A172 (cell line): ENCODE measurements at places on chromosomes 7 and 10. TPM values are rescaled to one million over a fixed set of nuclear protein-coding genes. Genes with fewer than 3 reads are reported as not detected.

- DNase-seq, result no peak
Measured at GRCh38 chr7:117231047-117231359, 91.9 kb downstream of the WNT2 start.

The TMEM236 gene
- 0.05 and 0.12 TPM in 2 replicates for total RNA-seq

The SAP25 gene
- 0.19 and 0.55 TPM in 2 replicates for total RNA-seq

- no peak for DNase-seq
Measured at GRCh38 chr10:117830787-117831212, 215.9 kb downstream of the RAB11FIP2 start.

DNA sequence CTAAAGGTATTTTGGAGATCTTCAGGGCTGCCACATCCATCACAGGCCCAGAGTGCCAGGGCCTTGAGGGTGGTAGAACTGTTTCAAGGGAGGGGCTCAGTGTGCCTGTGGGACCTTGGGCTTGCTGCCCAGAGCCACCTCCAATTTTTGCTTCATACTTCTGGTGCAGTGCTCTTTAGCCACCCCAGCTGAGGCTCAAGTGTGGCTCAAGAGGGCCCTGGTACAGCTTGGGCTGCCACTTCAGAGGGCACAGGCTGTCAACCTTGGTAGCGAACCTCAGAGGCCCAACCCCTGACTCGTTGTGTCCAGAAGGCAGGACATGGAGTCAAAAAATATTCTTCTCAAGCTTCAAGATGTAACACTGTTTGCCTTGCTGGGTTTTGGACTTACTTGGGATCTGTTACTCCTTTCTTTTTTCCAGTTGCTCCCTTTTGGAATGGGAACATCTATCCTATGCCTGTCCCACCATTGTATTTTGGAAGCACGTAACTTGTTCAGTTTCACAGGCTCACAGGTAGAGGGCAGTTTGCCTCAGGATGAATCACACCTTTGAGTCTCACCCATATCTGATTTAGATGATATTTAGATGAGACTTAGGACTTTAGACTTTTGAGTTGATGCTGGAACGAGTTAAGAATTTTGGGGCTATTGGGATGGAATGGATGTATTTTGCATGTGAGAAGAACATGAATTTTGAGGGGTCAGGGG lies 224.8 kb downstream of the RPS24 start:
- DNase-seq, result no peak

The MMD2 gene
- not detected in 2 replicates for total RNA-seq

DNA sequence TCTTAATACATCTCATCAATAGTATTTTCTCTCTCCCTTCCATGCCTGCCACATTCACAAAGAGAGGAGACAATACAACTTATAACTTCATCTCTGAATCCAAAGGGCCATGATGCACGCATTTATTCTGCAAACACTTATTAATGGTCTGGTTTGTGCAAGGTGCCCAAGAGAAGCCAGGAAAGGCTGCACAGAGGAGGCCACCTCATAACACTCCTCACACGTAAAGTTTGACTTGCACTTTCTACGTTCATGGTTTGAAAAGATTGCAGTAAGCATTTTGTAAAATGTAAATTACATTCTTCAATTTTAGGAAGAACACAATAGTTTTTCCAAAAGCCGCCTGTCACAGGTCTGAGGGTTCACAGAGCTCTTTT lies 1.2 kb upstream of the PALS2 start:
- no peak for DNase-seq

The PHYH gene
- total RNA-seq, result 26.9 and 33.6 TPM in 2 replicates

The EMX2 gene
- 0.05 and 0.81 TPM in 2 replicates for total RNA-seq

GRCh38 chr7:139883814-139884213 lies 54.8 kb downstream of the TBXAS1 start:
- DNase-seq, result no peak

DNA sequence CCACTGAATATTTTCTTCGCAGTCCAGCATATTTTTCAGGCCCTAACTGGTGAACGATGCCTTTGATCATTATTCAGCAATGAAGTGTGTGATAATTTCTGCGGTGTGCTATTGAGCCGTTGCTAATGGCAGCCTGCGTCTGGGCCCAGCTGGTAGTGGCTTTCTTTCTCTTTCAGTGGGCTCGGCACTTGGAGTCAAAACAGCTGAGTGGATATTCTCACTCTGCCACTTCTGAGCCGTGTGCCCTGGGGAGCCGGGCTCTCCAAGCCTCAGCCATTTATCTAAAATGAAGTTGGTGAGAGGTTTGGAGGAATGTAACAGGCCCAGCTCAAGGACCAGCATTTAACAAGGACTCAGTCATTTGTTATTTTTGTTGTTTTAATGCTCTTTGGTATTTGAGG lies 87.5 kb upstream of the IFRD1 start:
- no peak for DNase-seq

The DENND2A gene
- 3.3 and 5.8 TPM in 2 replicates for total RNA-seq

- no peak for DNase-seq
Measured at GRCh38 chr7:5795752-5796475, 14.5 kb upstream of the RNF216 start.

DNA sequence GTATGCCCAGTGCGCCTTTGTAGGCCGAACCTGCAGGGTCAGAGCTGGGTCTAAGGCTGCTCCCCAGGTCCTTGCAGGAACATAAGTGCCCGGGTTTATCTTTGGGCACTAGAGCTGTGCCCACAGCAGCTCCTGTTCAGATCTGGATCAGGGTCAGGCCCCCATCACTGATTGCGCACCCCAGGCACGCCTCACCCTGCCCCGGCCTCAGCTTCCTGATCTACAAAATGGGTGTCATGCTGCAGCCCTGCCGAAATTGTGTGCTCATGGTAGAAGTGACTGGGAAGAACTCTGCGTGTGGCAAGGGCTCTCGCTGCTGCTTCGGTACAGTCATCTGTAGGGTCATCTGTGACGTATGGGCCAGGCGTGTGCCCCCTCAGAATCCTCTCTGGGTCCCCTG lies 100.7 kb downstream of the GRK5 start:
- DNase-seq, result no peak

DNA sequence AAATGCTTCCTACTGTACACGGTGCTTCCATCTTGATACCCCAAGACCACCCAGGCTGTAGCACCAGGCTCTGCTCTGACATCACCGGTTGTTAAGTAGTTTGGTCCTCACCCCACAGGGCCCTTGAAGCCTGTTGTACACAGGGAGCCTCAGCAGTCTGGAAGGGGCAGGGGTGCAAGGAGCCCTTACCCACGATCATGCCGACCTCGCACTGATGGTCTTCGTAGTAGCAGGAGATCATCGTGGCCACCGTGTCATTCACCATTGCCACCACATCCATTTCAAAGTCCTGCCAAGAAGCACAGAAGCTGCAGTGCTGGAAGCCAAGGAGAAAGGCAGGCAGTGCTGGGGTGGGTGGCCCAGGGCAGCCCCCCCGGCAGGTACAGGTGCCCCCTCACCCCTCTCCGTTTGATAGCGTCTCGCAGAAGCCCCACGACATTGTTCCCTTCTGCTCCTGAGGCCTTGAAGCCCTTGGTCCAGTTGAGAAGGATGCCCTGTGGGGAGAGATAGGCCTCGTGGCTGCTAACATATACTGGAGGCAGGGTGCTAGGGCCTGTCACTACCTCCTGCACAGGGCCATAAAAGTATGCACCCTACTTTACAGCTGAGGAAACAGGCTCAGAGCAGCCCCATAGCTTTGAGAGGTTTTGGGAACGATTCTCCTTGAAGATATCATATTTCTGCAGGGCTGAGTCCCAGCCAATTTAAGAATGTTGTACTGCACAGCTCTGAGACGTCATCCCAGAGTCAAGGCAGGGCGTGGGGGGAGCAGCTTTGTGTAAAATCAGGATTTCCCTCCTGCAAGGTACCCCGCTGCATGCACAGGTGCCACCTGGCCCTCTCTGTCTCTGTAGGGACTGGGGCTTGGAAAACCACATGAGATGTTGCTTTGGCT lies 8.7 kb upstream of the MYL7 start:
- DNase-seq, result no peak

The AKR1C3 gene
- total RNA-seq, result 45.3 and 120 TPM in 2 replicates

- DNase-seq, result no peak
Measured at GRCh38 chr7:105306298-105306748, 82.4 kb downstream of the SRPK2 start.

DNA sequence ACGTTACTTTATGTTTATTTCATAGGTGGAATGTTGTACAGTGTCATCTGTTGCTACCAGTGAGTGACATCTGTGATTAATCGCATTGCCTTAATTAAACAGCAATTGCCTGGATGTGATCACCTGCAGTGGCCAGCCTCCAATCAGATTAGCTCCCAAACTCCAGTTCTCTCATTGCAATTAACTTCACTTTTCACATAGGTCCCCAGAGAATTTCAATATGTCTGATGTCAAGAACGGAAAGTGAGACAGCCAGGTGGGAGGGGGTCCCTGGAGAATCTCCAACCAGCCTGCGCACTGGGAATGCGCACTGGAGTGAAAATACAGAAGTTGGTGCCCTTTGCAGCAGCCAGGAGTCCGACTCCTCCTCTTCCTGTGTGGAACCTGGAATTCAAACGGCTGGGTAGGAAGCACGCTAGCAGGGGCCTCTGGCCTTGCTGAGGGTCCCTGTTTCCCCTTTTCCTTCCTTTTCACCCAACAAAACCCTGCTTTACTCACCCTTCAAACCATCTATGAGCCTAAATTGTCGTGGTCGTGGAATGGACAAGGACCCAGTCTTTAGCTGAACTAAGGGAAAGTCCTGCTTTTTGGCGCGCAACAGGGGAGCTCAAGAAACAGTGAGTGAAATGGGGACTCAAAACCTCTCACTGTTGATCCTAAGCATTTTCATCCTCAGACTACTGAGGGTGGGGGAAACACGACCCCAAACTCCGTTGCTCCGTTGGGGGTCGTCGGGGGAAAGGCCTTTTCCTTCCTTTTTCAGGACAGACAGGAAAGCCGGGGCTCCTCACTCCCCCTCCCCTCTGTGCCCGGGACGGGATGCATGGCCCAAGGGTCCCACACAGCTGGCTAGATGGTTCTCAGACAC lies 1355.5 kb upstream of the LRRTM3 start:
- peak; percentile 70 for DNase-seq

DNA sequence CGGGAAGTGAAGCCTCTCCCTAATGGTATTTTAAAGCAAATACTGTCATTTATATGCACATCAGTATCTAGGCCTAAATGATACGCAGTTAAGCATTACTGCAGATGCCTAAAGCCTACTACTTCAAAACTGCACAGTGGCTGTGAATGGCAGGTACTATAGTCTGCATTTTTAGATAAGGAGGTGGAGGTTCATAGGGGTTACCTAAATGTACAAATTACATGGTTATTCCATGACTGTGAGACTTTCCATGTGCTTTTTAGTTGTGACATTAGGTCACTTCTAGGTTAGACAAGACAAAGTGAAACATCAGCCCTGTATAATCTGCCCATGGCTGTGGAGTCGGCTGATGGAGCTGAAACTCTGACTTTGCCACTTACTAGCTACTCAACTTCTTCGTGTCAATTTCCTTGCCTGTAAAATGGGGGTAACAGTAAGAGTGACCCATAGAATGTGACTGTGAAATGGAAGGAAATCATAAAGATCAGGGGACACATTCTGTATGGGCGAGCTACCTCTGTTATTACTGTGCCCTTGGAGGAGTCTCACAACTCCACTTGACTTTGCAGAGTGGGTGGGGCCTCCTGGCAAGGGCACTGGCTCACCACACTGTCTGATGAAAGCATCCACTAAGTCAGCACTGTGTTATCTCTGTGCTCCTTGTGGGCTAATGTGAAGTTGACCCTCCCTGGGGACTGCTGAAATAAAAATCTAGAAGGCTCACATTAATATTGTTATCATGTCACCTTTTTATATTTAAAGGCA lies 239.4 kb downstream of the TNS3 start:
- DNase-seq, result no peak

DNA sequence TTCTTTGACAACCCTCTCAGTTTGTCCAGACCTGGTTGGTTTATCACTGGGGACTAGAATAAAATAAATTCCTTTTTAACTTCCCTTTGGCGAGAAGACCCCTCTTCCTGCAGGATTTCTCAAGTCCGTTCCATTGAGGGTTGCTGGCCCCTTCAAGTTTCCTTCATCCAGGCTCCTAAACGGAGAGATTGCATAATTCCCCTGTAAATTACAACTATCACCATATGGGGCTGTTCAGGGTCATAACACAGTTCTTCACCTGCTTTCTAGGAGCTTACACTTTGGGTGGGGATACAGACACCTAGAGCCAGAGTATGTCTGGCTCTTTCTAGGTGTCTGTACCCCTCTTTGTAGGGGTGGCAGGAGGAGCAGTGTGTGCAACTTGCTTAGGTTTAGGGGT lies 3.3 kb upstream of the COPS6 start:
- no peak for DNase-seq

GRCh38 chr7:134514663-134515062 lies 12.7 kb upstream of the AKR1B10 start:
- peak; percentile 67 for DNase-seq

DNA sequence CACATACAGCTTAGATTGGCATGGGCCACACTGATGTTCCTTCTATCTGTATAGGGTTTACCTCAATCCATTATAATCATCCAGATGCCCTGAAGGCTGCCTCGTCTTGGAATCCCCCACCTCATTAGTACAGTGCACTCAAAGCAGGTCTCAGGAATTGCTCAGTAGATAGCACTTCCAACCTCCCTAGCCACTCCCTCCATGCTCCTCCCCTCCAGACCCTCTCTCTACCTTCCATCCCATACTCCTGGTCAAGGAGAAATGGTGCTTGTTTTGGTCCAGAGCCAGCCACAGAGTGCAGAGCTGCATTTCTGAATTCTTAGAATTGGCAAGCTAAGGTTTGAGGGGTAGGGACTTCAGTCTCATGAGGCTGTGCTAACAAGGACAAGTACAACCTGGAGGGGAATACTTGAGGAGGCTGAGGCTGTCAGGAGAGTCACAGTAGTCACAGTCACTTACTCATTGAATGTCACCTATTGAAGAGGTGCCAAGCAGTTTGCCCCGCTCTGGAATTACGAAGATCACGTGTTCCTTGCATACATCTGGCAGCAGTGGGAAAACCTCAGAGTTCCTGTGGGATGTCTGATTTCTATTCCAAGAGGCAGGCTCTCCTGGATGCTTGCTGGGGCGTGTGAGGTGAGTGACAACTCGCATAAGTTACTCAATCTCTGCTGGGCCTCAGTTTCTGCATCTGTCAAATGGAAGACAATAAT lies 60.7 kb upstream of the ZNF746 start:
- DNase-seq, result peak; percentile 91

DNA sequence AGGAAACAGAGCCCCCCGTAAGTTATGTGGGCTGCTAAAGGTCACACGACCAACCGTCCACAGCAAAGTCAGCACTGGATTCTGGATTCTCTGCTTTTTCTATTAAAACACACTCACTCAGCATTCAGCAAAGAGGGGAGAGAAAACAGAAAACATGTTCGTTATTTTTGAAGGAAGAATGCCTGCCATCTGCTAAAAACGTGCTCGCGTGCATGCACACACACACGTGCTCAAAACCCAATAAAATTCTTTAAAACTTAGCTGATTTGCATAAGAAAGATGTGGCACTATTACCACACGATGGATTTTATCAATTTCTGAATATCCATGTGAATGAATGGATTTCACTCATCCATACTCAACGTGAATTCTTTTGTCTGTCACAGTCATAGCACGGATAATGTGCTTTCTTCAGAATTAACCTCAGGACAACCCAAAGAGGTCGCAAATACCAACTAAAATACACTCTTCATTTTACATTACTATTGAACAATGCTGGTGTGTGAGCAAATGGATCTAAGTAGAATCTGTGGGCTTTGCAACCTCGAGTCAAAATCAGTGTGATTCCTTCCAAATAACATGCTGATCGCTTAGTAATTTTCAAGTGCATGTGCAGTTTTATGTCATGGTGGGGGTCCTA lies 40.8 kb downstream of the NRP1 start:
- DNase-seq, result no peak
